ENCODE measurements at places on chromosomes 6 and 20.

DNA sequence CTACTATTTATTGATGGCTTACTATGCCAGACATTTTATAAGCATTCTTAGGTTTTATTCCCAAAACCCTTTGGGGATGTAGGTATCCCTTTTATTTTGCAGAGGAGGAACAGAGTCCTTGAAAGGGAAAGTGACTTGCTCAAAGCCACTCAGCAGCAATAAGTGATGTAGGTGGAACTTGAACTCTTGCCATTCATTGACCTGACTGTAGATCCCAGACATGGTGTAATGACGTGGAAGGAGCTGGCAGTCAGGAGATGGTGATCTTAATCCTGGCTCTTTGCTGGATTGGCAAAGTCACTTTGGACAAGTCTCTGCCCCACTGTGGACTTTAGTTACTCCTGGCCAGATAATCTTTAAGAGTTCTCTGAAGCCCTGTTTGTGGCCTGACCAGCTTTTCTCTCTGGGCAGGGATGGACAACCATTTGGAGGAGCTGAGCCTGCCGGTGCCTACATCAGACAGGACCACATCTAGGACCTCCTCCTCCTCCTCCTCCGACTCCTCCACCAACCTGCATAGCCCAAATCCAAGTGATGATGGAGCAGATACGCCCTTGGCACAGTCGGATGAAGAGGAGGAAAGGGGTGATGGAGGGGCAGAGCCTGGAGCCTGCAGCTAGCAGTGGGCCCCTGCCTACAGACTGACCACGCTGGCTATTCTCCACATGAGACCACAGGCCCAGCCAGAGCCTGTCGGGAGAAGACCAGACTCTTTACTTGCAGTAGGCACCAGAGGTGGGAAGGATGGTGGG is 1.6 kb downstream of the DBNDD2 start:
- DNase-seq: no peak

DNA sequence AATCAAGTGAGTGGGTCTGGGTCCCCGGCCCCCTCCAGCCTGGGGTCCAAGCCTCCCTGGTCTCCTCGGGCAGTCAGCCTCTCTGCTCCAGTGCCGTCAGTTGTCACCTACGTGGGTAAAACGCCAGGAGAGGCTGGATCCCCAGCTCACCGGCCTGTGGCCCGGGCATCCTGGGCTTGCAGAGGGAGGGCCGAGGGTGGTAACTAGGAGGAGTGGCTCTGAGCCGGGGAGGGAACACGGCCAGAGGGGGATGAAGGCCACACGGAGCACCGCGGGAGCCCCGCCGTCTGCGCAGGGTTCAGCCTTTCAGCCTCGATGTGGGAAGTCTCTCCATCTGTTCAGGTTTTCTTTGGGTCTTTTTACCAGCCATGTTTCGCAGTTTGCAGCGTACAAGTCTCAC is 29.5 kb upstream of the BHLHE23 start:
- DNase-seq: no peak

GRCh38 chr20:36519012-36519719 is 22.2 kb upstream of the MYL9 start:
- no peak for DNase-seq

GRCh38 chr6:153989989-153990388 is 49.1 kb upstream of the OPRM1 start:
- no peak for DNase-seq

All from stimulated activated CD8-positive, alpha-beta memory T cell treated with anti-CD3 and anti-CD28 coated beads, Interleukin-15, amount 100 ng/mL, for 24 hours (primary cell).